ENCODE measurements at places on chromosomes 5 and 9. TPM values are rescaled to one million over a fixed set of nuclear protein-coding genes. Genes with fewer than 3 reads are reported as not detected.
A peak's percentile ranks its signal among the peaks of the same experiment; 100 is the strongest.

IL9 gene
- total RNA-seq = not detected

NCS1 gene
- total RNA-seq = 77.7 TPM

PCDHGA1 gene
- 0.75 TPM for total RNA-seq

HTR1A gene
- total RNA-seq = not detected

GNA14 gene
- total RNA-seq = 0.14 TPM

PAEP gene
- not detected for total RNA-seq

CCDC180 gene
- total RNA-seq = 0.29 TPM

CPLANE1 gene
- total RNA-seq = 9.3 TPM

CARTPT gene
- total RNA-seq = not detected

DCTN3 gene
- 150 TPM for total RNA-seq

CCDC112 gene
- 11.7 TPM for total RNA-seq

DNA sequence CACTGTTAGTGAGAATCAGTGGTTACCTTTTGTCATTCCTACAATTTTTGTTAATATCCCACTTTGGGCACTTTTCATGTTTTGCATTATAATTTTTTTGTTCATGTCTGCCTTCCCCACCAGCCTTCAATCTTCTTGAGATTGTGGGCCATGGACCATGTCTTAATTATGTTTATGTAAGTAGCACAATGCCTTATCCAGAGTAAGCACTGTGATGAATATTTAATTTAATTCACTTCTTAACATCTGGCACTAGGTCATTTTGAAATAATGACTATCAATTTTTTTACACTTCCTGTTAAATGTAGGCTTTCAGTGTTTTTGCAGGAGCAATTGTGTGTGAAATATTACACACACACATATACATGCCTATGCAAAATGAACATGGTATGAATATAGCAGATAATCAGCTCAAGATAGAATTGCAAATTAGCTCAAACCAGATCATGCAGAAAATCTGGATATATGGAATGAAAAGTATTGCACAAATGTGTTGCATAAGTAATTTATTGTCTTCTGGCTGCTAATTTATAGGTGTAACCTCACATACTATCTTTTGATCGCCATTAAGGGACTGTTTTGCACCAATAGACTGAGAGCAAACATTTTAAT, 5.3 kb upstream of the SHOC1 start:
- DNase-seq = no peak

DNA sequence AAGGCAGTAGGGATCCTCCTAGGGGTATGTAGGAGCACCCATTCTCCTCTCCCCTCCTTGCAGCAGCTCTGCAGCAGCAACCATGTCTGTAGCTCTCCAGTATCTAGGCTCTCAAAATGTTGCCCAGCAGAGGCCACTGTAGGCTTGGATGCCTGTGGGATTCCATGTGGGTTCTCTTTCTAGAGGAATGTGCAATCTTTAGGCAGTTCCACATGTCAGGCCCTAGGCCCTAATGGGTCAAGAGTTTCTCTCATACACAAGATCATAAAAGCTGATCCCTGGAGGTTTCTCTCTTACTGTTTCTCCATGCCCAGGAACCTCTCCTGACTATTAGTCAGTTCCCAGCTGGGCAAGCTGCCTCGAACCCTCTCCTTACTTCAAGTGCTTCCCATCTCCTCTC, 215.8 kb downstream of the FRMD3 start:
- no peak for DNase-seq

DNA sequence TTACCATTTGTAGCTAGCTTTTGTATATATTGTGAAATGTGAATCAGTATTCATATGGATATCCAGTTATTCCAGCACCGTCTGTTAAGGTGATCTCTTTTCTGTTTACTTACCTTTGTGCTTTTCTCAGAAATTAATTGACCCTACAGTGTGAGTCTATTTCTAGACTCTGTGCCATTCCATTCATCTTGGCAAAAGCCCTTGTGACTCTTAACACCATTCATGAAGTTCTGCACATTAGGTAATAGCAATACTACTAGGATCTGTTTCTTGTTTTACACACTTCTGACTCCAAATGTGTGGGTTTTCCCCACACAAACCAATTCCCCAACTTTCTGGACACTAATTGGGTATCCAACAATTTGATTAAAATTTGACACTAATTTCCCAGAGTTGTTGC, 40.4 kb downstream of the SLC12A2 start:
- no peak for DNase-seq

DNA sequence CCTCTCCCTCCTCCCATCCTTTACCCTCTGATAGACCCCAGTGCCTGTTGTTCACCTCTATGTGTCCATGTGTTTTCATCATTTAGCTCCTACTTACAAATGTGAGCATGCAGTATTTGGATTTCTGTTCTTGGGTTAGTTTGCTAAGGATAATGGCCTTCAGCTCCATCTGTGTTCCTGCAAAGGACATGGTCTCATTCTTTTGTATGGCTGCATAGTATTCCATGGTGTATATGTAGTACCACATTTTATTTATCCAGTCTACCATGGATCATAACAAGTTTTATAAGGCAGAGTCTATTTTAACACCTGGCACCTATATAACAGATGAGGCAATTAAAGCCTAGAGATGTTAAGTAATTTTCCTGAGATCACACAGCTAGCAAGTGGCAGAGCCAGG, 7.4 kb downstream of the YTHDC2 start:
- DNase-seq = no peak

- no peak for DNase-seq
These were observed 136.7 kb upstream of the NFIL3 start for GRCh38 chr9:91560301-91560700.

- no peak for DNase-seq
These were observed 168.7 kb upstream of the RPS23 start for GRCh38 chr5:82446809-82447208.

GRCh38 chr9:78567693-78568092, 270.8 kb downstream of the PSAT1 start:
- no peak for DNase-seq

DNA sequence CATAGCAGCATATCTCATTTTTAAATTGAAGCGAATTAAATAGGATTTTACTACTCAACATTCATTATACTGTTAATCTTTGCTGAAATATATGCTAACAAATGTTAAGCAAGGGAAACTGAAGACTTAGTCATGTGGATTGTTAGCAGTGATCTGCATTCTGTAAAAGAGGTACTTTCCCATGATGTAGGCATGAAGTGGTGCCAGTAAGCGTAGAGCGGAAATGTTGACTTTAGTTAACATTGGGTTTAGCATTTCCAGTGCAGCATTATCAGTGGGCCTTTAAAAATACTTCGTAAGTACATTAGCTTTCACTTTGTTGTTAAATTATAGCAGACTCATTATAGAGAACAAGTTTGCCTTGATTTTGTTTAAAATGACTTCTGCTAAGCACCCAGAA, 130.3 kb downstream of the CDC42SE2 start:
- DNase-seq = peak; percentile 93

DNA sequence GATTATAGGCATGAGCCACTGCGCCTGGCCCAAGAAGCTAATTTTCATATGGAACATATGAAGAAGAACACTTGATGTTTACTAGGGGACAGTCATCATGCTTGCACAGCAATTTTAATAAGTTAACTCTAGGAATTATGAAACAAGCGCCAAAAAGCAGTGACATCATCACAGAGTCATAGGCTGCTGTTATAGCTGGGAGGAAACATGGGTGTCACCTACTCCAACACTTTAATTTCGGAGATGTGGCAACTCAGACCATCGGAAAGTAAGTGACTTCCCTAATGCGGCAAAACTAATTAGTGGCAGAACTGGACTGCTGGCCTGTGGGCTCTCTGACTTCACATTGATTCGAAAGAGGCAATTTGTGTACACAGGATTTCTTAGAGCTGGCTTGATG, 38.1 kb upstream of the EQTN start:
- no peak for DNase-seq

DNA sequence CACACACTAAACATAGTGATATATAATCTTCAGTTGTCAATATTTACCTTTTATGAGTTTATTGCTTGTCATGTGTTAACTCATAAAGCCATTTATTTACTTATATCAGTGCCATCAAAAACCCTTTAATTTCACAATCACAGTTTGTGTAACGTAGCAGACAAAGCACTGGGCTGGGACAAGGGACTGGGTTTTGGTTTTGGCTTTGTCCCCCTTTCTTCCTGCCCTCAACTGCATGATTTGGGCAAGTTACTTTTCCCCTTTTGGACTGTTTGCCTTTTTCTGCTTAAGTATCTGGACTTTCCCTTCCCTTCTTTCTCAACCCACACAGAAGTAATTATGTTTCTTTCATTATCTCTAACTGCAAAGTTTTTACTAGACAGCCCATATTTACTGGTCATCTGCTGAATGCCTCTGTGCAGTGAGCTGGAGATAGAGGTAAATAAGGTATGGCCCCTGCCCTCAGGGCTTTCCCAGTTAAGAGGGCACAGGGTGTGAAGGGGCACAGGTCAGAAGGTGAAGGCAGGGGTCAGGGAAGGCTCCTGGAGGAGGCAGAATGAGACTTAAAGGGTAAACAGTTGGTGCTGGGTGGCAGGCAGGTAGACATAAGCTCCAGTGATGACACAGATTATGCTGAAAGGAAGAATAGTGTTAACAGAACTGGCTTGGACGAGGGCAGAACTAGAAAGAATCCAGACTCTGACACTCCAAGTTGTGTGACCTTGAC, 14.8 kb upstream of the NR3C1 start:
- DNase-seq = no peak

DNA sequence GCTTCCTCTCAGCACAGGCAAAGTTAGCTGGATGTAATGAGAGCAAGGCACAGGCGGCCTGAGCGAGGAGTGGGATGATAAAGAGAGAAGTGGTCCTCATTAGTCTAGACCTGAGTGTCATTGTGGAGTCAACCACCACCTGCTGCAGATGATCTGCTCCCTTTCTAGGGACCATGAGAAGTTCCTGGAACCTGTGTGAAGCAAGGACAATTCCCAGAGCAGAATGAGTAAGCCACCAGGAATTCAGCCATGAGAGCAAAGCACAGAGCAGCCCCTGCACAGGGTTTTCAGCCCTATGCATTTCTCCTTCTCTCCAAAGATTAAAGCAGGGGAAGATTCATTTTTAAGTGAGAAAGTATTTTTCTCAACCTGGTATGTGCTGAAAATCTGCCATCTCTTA, 146.8 kb upstream of the SPEF2 start:
- no peak for DNase-seq

- DNase-seq = peak; percentile 63
These were observed 615.1 kb downstream of the TLE1 start for GRCh38 chr9:81074221-81074620.

GRCh38 chr5:15620501-15620900, 120.5 kb downstream of the FBXL7 start:
- no peak for DNase-seq

- DNase-seq = no peak
These were observed 22.1 kb downstream of the LRRC70 start for GRCh38 chr5:62600560-62601252.

GRCh38 chr5:64690417-64691151, at the start of gene SHISAL2B:
Gene SHISAL2B, plus strand, starts transcription at chr5:64690503. Its CDS starts 121 bp downstream, at chr5:64690624.
- DNase-seq = no peak

- no peak for DNase-seq
These were observed 3.4 kb downstream of the IL13 start for GRCh38 chr5:132661231-132662003.

- peak; percentile 61 for DNase-seq
These were observed 44.5 kb upstream of the STK32A start for GRCh38 chr5:147190331-147190730.

GRCh38 chr5:126624534-126624933, 23.8 kb downstream of the PHAX start:
- peak; percentile 86 for DNase-seq

DNA sequence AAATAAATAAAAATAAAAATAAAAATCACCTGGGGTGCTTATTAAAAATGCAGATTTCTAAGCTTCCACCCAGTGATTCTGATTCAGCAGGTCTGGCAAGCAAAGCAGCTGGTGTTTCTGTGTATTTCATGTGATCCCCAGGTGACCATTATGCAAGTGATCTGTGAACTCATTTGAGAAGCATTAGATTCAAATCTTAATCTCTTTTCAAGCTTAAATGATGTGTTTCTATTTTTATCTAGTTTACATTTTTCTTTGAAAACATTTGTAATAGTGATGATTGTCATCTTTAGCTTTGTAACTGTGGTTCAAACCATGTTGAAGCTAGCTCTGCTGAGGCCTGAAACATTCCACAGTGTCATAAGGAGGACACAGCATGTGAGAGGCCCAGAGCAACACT, 804.8 kb upstream of the ZNF608 start:
- no peak for DNase-seq

DNA sequence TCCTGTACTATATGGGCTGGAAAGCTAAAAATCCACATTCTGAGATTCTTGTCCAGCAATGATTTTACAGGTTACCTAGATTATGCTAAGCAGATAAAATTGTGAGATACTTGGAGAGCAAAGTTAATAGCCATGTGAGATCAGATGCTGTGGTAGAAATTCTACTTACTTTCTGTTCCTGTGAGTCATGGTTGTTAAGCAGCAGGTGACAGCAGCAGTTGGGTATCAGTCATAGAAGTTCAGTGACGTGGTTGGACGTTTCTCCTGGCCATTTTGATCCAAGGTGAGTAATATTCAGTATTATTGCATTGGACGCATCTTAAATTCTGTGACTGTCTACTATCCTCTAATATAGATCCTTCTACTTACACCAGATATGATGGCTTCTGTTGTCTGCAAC, 524.5 kb downstream of the TMEM38B start:
- no peak for DNase-seq

DNA sequence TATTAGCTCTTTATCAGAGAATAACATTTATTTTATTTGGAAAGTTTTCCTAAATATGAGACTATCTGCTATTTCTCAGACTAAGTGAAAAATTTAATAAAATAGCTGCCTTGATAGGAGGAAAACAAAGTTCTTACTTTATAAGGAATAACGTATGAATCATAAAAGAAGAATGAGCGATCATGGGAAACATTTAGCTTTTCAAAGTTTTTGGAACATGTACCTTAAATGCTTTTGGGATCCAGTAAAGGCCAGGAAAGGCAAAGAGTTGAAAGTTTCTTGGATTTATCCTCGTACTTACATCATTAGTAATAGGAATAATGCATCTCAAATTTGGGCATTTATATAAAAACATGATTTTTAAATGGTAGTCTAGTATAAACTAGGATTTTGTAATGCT, 19.4 kb downstream of the OGN start:
- no peak for DNase-seq

GRCh38 chr5:134242146-134242545, 16.3 kb upstream of the PPP2CA start:
- no peak for DNase-seq

DNA sequence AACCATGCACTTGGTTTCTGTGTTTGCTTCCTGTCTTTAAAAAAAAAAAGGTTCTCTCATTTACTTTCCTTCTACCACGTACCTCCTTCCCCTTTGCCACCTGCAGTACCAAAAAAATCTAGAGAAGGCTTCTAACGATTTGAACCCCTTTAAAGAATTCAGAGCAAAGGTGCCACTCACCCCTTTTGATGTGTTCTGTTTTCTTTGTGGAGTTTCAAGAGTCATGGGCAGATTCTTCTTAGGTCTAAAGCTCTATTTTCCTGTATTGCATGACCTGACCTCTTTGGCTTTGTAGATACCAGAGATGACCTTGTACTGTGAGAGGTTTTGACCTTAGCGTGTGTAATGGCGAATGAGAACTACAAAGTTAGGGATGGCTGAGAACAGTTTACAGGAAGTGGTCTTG, 29.0 kb downstream of the TXNDC8 start:
- no peak for DNase-seq
